AG09319 (cell line): ENCODE measurements at places on chromosomes 4 and X.

DNA sequence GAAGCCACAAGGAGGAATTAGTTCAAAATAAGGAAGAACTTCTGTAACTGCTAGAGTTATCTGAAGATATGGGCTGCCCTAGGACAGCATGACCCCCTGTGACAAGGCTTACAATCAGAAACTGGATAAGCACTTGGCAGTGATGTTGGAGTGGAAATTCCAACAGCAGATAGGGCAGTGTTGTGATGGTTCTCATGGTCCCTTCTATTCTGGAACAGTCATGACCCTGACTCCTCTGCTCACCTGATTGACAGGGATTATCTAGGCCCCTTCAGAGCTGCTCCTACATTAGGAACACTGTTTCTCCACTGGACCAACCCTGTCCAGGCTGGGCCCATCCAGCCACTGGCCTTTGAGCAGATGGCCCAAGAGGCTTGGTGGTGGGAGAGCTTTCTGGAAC is 17.9 kb downstream of the NALF2 start:
- DNase-seq, result no peak

DNA sequence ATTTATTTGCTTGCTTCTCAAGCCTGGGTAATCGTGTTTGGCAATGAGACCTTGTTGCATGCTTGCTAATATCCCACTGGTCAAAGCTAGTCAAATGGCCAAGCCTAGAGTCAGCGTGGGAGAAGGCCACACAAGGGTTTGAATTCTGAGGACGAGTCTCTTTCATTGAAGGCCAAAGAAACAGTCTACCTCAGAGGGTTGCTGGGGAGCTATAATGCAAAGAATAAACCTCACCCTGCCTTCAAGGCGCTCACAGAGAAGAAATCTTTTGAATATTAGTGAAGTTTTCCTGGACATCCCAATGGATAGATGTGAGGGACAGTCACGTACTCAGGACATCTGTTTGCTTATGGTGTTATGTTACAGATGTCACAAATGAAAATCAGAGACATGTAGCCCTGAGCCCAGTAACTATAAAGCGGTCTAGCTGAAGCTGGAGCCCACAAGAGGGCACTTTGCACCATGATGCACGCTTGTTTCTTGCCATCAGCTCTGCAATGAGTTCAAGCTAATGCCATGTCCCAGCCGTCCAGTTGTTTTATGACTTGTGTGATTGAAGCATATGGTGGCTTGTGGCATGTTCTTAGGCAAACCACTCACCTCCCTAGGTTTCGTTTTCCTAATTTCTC is 1.1 kb upstream of the TLR3 start:
- peak; percentile 22 for DNase-seq

DNA sequence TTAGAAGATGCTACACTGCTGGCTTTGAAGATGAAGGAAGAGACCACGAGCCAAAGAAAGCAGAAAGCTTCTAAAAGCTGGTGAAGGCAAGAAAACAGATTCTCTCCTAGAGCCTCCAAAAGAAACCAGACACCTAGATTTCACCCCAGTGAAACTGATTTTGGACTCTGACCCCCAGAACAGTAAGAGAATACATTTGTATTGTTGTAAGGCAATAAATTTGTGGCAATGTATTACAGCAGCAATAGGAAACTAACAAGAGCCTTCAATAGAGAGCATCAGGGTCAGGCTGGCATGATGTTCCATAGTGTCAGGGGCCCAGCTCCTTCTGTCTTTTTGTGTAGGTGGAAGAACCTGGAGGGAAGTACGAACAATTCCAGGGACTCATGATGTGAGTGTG is 6.0 kb upstream of the TEC start:
- no peak for DNase-seq

DNA sequence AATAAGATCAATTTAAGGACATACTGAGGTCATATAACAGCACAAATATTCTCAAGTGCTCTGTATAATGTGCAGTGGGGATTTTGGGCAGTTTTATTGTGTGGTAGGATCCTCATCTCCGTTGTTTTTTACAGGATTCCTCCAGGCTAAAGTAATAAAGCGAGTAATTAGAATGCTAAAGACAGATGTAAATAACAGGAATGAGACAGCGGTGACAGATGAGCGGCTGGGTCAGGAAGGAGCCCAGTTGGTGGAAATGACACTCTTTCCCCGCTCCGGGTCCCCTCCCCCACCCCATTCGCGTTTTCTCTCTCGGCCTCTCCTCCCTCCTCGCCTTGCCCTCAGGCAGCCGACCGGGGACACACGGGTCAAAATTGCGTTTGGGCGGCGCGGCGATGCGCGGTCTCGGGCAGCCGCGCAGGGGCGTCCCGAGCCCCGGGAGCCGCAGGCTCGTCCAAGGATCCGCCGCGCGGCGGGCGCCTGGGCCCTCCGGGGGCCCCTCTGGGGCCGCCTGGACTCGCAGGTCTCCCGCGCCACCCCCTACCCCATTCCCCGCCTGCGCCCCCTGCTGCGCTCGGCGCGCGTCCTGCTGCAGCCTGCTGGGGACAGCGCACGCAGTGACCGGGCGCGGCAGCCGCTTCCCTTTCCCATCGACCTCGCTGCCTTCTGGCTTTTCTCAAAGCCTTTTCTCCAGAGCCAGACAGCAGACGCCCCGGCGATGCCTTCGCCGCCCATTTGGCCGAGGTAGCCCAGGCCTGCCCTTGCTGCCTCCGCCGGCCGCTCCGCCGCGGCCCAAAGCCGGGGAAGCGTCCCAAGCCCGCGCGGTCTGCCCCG is 16.2 kb downstream of the POU4F2 start:
- DNase-seq, result no peak

GRCh38 chr4:105843941-105844340 is 51.3 kb upstream of the NPNT start:
- no peak for DNase-seq

DNA sequence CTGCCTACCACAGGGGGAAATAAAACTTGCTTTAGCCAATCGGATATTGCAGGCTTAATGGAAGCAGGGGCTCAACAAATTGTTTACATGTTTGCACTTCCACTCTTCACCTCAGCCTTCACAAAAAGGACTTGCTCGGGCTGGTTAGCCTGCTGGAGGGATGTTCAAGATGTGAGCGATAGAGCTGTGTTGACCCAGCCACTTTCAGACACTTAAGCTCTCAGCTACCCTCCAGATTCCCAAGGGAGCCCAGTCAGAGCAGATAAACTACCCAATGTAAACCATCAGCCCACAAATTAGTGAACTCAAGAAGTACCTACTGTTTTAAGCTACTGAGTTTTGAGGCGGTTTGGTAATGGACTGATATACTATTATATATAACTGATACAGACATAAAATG is 508.4 kb upstream of the FTHL17 start:
- DNase-seq, result no peak
